ENCODE measurements at places on chromosomes 16 and 17.

DNA sequence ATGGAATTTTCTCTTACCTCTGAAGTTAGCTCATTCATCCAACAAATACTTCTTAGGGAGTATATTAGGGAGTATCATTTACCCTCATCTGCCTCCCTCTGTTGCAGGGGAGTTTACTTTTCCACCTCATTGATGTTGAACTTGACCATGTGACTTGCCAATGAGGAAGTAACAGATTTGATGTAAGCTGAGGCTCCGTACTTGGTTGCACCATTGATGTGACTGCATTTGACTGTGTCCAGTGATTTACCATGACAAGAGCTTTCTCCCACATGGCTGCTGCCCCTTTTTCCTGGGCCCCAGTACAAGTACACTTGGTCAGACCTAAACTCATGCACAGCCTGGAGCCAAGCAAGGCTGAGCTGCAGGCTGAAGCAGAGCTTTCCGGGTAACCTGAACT lies 81.6 kb upstream of the HS3ST2 start:
- DNase-seq: no peak

DNA sequence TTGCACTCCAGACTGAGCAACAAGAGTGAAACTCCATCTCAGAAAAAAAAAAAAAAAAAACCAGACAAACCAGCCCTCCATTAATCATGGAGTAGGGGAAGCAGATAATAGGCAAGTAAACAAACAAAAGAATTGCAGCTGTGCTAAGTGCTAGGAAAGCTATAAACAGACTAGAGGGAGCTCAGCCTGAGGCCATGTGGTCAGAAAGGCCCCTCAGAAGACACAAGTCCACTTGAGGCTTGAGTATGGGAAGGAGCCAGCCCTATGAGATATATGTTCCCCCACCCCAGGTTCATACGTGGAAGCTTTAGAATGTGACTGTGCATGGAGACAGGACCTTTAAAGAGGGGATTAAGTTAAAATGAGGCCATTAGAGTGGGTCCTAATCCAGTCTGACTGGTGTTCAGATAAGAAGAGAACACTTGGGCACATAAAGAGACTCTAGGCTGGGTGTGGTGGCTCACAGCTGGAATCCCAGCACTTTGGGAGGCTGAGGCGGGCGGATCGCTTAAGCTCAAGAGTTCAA lies 132.6 kb upstream of the NOL11 start:
- DNase-seq: no peak

DNA sequence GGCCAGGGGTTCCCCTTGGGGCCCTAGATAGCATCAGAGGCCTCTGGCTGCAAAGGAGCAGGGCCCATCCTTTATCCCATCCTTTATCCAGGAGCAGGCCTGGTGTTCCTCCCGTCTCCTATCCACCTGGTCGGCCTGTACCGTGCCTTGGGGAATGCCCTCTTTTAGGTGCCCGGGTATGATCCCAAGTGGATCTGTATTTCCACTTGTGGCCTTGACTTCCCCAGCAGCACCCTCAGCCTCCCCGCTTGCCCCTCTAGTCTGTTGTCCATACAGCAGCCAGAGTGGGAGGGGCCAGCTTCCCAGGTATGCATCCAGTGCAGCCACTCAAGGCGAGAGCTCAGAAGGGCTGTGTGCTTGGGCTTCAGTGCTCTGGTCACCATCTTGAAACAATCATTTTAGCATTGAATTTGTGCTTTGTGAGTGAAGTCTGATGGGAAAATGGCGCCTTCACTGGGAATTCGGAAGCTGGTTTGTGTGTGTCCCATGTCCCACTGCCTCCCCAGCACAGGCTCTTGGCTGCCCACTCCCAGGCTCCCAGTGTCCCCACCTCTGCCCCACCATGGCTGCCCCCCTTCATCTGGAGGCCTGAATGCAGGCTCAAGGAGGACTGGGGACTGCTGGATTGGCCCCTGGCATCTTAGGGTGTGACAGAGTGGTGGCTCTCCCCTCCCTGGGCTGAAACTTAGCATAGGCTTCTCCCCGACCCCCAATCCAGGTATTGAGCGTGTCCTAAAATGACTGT lies 3.3 kb upstream of the RNF112 start:
- DNase-seq: no peak

DNA sequence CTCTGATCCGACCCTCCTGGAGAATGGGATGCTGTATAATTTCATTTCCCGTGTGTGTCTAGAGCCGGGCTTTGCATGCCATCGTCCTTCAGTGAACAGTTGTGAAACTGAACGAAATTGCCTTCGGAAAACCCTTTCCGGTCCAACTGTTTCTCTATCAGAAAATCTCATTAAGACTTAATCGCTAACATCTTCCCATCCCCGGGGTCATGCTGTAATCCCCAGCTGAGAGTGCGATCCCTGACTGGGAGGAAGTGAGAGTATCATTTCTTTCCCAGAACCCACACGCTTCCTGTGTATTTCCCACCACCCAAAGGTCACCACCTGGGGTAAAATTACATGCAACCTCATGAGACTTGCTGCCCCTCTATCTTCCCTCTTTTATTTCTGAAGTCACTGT lies 75.6 kb upstream of the RBFOX1 start:
- DNase-seq: no peak

DNA sequence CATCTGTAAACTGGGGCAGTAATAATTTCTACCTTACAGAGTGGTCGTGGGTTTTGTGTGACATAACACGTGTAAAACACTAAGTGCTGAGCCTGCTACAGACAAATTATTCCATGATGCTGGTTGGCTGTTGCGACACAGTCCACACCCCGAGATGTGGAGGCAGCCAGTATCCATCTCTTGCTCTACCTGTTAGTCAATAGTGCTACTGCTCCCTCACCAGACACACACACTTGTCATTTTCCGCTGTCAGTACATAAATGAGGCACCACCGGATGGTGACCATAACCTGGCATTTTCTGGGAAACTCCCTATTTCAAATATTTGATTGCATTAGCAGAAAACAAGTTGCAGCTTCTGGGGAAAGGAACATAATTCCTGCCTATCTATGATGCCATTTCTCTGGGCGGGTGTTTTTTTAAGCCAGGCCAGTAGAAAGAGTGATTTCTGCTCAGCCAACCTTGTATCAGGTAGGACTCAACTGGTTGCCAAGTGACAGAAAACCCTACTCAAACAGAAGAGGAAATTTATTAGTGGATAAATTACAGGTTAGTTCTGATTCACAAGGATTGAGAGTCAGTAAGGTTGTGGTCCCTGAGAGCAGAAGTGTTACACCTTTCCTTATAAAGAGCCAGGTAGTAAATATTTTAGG lies 24.1 kb downstream of the DNAJA2 start:
- no peak for DNase-seq

- DNase-seq: no peak
Observed at GRCh38 chr17:43906951-43907424, 348 bp downstream of the MPP2 start.

- DNase-seq: no peak
Observed at GRCh38 chr17:48127371-48128051, 19.9 kb downstream of the SNX11 start.

DNA sequence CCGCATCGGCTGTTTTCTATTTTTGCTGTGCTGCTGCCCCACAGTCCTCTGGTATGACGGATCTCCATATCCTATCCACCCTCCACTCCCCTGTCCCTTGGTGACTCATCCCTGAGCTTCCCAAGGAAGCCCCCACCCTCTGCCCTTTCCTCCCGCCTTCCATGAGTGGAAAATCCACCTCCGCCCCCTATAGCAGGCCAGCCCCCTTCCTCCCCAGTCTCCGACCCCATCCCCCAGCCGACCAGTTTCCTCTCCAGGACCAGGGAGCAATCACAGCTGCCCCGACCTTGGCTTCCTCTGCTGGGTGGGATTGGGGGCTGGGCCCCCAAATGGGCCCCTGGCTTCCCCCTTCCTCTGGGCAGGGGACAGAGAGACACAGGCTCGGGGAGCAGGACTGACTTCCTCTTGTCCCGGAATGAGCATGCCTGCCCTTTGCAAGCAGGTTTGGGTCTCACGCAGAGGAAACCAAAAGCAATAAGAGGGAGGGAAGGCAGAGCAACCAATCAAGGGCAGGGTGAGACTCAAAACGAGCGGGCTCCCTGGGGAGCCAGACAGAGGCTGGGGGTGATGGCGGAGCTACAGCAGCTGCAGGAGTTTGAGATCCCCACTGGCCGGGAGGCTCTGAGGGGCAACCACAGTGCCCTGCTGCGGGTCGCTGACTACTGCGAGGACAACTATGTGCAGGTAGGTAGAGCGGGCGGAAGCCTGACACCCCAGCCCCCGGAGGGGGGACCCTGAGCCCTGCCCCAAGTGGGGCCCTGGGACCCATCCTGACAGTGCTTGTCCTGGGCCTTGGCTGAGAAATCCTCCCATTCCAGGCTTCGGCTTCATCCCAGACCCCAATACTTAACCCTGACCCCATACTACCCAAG lies at the start of the genes ABI3 and GNGT2:
Gene ABI3, plus strand, starts transcription at position 550 of the 872 bp plus-strand sequence. Its CDS starts 18 bp downstream, at position 568.
Gene GNGT2, minus strand, starts transcription at position 417 of the 872 bp plus-strand sequence. CDS start 3,152 bp downstream, outside the sequence.
- no peak for DNase-seq
